ENCODE measurements at places on chromosomes 6 and 20. TPM values are rescaled to one million over a fixed set of nuclear protein-coding genes. Genes with fewer than 3 reads are reported as not detected.

DNA sequence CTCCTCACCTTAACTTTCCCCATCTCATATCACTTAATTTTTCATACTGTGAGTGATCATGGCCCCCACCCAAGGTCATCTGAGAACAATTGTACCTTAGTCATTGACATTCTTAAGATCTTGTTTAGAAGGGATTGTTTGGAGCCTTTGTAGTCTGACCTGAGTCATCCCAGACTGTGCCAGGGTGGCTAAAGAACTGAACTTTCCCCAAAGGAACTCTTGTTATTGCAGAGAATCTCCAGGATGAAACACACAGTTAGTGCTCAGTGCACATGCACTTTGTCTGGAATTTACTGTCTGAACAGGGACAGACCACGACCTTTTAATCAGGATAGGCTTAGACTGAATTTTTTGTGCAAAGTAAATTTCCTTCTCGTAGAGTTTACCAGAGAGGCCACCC is 112.6 kb upstream of the CCN2 start:
- H3K27me3 ChIP-seq, result peaks cover 3% of the 10 kb centered on the region
- H3K27ac ChIP-seq, result no peak overlapping the region
- no peaks in the 10 kb centered on the region for H3K36me3 ChIP-seq
- no peak for DNase-seq

DNA sequence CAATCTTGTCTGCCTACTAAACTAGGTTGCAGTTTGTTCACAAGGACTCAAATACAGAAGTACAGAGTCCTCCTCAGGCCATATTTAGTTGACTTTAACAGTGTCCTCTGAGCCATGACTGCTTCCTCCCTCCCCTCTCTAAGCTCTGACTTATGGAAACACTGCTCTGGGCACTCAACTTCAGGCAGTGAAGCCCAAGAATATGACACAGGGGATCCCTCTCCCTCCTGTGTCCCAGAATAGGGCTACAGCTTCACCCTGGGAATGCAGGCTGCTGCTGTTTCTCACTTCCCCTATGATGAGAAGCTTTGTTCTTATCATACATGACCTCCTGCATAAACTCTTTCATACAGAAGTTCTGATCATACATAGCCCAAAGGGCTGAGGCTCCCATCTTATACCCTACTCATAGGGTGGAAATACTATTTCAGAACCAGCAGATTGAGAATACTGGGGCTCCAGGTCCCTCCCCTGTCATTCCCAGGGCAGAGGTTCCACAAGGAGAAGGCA is 97.3 kb upstream of the UST start:
- peaks cover 13% of the 10 kb centered on the region for H3K27me3 ChIP-seq
- no peak for DNase-seq
- H3K4me1 ChIP-seq, result no peaks in the 10 kb centered on the region
- H3K4me3 ChIP-seq, result no peak overlapping the region
- peaks cover 2% of the 10 kb centered on the region for H3K36me3 ChIP-seq

- H3K27me3 ChIP-seq, result no peaks in the 10 kb centered on the region
- no peak overlapping the region for H3K27ac ChIP-seq
- DNase-seq, result no peak
- H3K36me3 ChIP-seq, result peaks cover 23% of the 10 kb centered on the region
- H3K4me3 ChIP-seq, result no peak overlapping the region
- peaks cover 14% of the 10 kb centered on the region for H3K4me1 ChIP-seq
Observed at GRCh38 chr6:1893470-1894130, 283.9 kb downstream of the FOXC1 start.

EPPIN gene
- not detected for total RNA-seq

CDH22 gene
- total RNA-seq, result not detected

PXDC1 gene
- 0.18 TPM for total RNA-seq

ENPP4 gene
- 8.6 TPM for total RNA-seq

ZC2HC1B gene
- not detected for total RNA-seq
